ENCODE measurements at places on chromosomes 3 and 15.

DNA sequence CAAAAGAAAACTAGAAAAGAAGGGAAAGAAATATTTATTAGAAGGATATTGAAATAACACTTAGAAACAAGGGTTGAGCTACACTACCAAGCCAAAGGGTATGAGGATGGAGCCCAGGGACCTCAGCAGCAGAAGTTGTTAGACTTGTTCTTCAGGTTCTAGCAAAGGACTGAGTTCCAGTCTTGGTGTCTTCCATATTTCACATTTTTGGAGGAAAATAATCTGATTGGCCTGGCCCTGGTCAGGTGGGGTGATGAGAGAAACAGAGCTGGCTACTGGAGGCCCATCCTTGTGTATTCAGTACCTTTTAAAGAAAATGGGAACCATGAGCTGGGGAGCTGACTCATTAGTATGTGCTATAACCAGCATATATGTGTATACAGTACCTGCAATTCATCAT is 28.2 kb downstream of the PPP4R2 start:
- DNase-seq = no peak

DNA sequence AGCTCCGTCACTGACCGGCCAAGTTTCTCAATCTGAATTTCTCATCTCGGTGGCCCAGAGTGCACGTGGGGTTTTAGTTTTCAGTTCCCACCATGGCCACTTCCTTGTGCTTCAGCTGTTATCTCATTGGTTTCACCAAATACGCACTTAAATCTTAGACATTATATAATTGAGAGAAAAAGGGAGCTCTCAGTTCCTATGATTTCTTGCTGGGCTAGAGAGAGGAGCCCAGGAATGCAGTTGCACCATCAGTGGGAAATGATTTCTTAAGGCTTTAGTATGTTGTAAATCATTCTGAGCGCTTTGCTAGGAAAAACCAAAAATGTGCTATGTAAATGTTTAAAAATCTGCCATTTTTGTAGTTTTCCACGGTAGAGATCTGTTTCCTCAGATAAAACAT is 53.2 kb downstream of the OXNAD1 start:
- no peak for DNase-seq

DNA sequence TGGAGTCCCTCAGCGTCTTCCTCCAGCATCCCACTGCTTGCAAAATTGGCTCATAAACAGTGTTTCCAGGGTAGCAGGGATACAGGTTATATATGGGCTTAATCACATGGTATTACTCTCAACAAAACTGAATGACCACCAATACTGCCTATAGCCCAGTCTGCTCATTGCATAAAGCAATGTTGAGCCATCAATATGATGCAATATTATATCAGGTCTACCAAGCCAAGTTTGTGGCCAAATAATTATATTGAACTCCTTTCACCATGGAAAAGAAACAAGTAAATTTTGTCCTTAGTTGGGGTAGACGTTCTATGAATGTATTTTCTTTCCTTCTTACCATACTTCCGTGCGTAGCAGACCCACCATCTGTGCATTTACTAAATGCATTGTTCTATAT is 652.3 kb downstream of the ROBO1 start:
- DNase-seq = no peak

GRCh38 chr3:115469649-115470048 is 153.7 kb upstream of the GAP43 start:
- DNase-seq = no peak

- no peak for DNase-seq
Measured at GRCh38 chr3:195815169-195815771, 3.5 kb upstream of the MUC4 start.

DNA sequence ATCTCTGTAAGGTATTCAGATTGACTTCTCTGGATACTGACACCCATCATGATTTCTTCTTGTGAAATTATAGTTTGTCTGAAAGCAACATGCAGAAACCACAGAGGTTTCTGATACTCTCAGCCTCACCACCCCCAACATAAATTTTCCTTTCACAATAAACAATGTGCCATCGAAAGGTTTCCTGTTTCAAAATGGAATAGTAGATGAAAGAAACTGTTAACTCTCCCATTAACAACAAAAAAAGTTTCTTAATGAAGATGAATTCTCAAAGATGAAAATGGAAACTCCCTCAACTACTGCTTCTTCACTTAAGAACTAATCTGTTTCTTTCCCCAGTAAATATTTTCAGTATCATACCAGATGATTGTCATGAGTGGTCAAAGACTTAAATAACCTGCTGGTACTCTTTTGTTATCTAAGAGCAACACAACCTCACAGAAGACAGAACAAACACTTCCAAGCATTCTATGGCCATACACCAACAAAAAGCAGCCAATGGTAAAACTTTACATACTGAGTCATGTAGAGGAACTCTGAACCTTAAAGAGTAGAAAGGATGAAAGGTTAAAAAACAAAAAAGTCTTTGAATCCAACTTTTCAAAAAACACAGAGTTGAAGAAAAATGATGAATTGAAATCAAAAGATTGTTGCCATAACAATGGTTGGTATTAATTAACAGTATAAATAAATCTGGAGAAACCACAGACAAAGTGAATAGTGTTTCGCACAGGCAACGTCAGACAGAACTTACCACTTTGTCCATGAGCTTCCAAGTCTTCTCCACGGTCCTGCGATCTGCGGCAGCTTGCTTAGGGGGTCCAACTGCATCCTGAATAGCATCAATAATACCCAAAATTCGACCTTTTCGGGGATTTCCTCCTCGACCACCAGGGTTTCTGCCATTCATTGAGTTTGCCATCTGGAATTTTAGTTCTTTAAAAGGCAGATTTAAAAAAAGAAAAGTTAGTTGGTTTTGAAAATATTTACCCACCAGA is 1.9 kb downstream of the CBLB start:
- no peak for DNase-seq

DNA sequence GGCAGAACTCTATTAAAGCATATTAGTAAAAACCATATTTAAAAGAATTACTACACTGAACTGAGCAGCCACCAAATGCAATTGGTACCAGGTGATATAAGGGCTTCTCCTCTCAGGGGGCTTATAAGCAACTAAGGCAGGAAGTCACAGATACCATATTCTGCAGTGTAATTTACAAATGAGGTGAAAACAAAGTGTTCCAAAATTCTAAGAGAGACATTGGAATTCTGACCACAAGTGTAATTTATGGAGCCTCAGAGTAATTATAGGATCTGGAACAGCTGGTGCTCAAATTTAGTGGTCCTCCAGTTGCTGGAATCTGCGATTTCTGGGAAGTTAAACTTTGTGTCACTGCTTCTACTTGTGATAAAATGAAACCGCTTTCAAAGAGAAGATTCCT is 3.1 kb upstream of the NR1I2 start:
- DNase-seq = no peak

GRCh38 chr15:36778531-36778930 is 199.1 kb downstream of the CDIN1 start:
- no peak for DNase-seq

- no peak for DNase-seq
Measured at GRCh38 chr3:31187380-31187779, 292.9 kb upstream of the GADL1 start.

- DNase-seq = no peak
Measured at GRCh38 chr3:43873723-43874122, 183.0 kb downstream of the ABHD5 start.
